ENCODE measurements at places on chromosomes 11 and 22.

DNA sequence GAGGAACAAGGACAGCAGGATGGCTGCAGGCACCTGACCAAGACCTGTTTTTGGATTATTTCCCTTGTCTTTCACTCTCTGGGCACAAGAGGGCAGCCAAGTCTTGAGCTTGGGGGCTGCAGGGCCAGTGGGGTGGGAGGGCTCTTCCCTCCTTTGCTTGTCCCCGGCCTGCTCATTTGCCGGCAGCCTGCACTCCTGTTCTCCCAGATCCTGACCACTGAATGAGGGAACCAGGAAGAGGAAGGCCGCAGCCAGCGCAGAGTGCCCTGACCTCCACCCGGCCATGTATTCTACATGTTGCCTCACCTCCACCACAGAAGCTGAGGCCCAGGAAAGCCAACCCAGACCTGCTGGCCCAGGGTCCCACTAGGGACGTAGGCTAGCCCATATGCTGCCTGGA, 15.5 kb upstream of the NNMT start:
- DNase-seq, result peak; percentile 10

GRCh38 chr11:9568854-9569587, 4.4 kb upstream of the WEE1 start:
- DNase-seq, result no peak

GRCh38 chr11:134599299-134599771, 187.3 kb upstream of the B3GAT1 start:
- no peak for DNase-seq

DNA sequence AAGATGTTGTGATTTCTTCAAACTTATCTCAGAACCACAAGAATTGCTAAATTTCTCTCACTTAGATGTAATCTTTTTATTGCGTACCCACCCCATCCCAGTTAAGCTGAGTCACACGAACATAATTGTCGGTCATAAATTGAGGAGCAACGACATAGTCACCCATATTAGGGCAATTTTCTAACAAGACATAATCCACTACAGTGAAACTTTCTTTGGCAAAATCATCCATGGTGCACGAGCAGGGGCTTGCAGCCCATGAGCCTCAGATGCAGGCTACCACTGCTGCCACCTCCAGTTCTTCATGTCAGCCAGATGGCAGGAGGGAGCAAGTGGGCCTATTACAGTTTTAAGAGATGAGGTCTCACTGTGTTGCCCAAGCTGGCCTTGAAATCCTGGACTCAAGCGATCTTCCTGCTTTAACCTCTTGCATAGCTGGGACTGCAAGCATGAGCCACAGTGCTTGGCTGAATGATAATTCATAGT, 70.3 kb upstream of the GRK2 start:
- no peak for DNase-seq

DNA sequence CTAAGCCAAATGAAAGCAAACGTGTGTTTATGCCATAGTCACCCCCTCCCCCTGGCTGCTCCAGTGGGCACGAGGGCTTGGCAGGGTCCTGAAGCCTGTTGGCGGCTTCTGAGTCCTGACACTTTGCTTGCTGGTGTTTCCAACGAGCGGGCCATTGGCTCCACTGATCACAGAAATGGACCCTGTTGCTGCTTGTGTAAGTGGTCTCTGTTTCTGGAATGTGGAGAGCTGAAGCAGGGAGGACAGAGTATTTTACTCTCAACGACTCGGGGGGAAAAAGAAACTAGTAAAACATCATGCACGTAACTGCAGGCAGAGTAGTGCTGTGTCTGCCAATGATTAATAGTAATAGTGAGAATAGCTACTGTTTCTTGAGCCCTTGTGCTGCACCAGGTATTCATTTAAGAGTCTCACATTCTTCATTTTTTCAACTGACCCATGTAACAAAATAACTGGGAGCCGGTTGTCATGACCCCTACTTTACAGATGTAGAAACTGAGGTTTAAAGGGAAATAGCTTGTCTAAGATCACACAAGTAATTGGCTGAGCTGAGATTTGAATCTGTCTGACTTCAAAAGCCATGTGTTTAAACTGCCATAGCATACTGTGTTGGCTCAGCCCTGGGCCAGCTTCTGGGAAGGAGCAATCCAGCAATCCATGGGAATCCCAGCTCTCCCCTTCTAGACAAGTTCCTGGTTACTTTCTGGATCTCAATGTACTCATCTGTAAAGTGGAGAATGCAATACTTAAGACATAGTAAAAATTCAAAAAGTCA, 526.7 kb downstream of the INSC start:
- DNase-seq, result no peak
